Activated CD4-positive, alpha-beta T cell treated with anti-CD3 and anti-CD28 coated beads for 36 hours (primary cell): ENCODE measurements at places on chromosomes 3 and 15. TPM values are rescaled to one million over a fixed set of nuclear protein-coding genes. Genes with fewer than 3 reads are reported as not detected.

PLA2G4D gene
- total RNA-seq, result not detected

- DNase-seq, result no peak
Measured at GRCh38 chr15:71325481-71325880, 210.2 kb downstream of the THSD4 start.

- no peak for DNase-seq
Measured at GRCh38 chr3:110493438-110494092, 578.1 kb upstream of the NECTIN3 start.

- DNase-seq, result no peak
Measured at GRCh38 chr3:124607163-124607562, 123.1 kb upstream of the UMPS start.

GRCh38 chr3:20230954-20231353, 44.9 kb upstream of the SGO1 start:
- no peak for DNase-seq

DLL4 gene
- 0.30 TPM for total RNA-seq

EPHA3 gene
- 0.09 TPM for total RNA-seq

- peak; percentile 62 for DNase-seq
Measured at GRCh38 chr3:3127432-3128010, 781 bp downstream of the TRNT1 start.

DNA sequence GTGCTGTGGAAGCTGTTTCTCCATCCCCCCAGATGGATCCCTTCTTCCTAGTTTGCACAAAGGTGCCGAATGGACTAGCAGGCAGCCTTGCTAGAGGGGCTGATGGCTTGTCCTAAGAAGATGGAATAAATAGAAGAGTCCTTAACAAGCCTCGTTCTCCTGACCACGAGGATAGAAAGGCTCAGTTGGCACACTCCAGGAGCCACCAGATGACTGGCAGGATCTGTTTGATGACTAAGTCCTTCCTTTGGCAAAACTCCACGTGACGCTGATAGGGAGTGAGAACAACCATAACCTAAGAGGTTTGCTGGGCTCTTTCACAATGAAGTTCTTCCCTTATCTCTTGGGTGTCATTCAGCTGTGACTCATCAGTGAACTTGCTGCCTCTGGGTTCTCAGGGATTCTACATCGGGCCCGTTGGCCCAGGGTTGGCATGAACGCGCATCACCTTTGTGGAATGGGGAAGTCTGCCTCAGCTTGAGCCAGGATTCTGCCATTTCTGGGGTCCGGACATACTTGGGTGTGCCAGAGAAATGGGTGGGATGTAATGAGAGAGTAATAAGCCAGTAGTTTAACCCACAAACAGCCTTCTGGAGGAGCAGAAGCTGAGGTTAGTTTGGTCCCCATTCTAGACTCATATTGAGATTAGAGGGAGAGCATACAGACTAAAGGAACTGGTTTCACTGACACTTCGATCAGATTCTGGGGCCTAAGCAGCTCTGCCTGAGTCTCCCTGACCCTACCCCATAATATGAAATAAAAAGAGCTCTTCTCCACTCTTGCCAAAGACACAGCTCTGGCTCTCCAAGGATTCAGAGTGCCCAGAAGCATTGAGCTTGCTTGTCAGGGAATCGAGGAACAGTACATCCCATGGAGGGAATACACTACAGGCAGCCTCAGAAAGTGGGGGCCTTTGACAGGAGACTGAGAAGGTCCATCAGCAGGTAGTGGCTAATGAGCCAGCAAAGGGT, 2.0 kb upstream of the MELTF start:
- peak; percentile 74 for DNase-seq

GRCh38 chr3:177594096-177594495, 396.8 kb upstream of the TBL1XR1 start:
- DNase-seq, result no peak

UMPS gene
- total RNA-seq, result 42.4 TPM

- no peak for DNase-seq
Measured at GRCh38 chr3:58564456-58565160, 12.6 kb downstream of the FAM107A start.

DNA sequence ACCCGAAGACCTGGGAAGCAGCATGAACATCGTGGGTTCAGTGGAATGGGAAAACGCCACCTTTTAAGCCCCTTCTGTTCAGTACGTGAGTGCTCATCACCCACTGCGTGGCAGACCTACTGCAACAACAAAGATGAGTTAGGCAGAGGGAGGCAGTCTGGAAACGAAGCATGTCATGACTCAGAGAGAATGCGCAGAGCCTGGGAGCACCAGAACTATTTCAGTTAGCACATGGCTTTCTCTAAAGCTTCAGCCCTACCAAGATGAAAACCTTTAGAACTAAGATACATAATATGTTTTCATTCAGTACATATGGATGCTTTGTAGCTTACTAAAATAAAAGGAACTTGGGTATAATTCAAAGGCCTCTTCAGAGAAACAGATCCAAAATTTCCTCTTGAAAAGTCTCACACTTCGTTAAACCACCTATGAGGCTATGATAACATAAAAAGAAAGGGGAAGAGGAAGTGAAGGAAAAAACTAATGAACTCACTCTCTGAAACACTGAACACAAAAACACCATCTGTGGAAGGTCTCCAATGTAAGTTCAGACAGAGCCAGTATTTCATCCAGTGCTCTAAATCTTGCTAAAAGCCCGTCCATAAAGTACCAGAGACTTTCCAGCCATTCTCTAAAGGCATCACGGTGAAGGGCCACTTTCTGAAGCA, 140.1 kb downstream of the OCA2 start:
- DNase-seq, result no peak
